ENCODE measurements at places on chromosomes 12 and 14.

DNA sequence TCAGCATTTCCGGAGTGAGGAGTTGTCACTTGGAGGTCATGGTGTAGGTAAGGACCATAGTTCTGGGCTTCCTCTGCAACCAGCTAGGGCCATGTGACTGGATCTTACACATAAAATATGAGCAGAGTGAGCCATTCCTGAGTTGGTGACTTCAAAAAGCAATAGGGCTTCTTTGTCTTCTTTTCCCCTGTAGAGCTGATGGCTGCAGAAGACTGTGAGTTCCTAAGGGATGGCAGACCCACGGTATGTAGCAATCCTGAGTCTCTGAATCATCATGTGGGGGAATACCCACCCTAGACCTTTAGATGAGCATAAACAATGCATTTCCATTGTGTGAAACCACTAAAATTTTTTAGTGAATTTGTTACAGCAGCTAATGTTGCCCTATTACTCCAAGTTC lies 151.1 kb upstream of the TBX3 start:
- DNase-seq: no peak

- no peak for DNase-seq
Measured at GRCh38 chr14:101239065-101239464, 322.2 kb upstream of the DIO3 start.

DNA sequence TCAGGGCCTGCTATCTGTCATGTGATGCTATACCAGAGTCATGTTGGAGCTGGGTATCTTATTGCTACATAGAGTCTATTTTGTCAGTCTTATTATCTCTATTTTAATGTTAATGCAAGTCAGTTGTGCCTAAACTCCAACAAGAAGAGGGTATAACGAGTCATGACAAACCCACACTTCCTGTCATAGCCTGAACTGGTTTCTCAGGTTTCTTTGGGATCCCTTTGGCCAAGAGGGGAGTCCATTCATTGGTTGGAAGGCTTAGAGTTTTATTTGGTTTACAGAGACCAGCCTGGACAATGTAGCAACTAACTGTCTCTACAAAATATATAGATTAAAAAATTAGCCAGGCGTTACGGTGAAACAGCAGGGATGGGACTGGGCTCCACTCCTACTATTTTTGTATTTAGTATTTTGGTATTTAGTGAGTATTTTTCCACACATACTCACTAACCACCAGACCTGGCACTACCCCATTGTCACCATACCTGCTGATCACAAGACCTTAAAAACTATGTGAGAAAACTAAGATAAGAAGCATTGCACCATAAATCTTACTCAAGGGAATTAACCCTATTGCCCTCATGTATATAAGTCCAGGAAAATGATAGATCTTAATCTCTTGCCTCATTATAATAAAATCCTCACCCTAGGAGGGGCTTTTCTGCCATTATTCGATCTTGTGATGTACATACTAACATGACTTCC lies 387.5 kb downstream of the IPO8 start:
- no peak for DNase-seq

DNA sequence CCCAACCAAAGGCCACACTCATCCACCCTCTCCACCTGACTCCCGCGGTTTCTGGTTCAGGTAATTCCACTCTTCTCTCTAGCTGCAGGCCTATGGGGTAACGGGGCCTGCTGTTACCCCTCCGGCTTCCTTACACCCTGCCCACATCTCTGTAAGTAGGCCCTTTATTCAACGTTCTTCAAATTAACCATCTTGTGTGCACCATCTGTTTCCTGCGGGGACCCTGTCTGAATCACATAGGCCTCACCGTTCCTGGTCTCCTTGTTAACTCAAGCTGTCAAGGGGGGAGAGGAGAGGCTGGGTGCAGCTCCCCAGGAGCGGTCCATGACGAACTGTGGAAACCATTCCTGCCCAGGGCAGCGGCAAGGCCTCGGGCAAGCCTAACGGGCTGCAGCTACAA lies 9.3 kb upstream of the DLK1 start:
- DNase-seq: no peak

GRCh38 chr12:120797677-120798642 lies 72.3 kb downstream of the ACADS start:
- no peak for DNase-seq

DNA sequence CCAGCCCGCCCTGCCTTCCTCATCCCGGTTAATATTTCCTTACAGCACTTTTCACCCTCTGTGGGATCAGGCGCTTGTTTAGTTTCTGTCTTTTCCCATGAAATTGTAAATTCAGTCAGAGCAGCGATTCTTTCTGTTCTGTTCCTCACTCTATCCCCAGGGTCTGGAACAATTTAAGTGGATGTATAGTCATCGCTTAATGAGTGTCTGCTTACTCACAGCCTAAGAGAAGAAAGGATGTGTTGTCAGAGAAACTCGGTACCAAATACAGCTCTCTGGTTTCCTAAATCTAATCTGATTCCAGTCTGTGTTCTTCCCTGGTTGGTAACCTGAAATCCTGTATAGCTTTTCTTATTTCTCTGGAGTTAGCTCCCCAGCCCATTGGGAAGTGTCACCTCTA lies 44.9 kb downstream of the FOS start:
- DNase-seq: no peak

- DNase-seq: no peak
Measured at GRCh38 chr14:93941293-93941910, 14.3 kb downstream of the FAM181A start.

DNA sequence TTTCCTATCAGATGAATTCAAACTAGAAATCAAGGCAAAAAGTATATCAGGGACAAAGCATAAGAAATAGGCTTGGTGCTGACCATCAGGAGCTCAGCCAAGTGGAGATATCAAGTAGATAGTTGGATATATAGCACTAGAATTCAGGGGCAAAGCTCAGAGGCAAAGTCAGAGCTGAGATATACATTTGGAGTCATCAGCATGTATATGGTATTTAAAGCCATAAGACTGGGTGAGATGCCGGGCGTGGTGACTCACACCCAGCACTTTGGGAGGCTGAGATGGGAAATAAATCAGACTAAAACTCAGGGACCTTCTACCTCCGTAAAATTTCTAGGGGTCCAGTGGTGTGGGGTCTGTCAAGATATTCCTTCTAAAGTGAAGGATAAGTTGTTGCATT lies 38.9 kb upstream of the LIMA1 start:
- no peak for DNase-seq

GRCh38 chr12:92363295-92364146 lies 217.9 kb upstream of the BTG1 start:
- DNase-seq: no peak

DNA sequence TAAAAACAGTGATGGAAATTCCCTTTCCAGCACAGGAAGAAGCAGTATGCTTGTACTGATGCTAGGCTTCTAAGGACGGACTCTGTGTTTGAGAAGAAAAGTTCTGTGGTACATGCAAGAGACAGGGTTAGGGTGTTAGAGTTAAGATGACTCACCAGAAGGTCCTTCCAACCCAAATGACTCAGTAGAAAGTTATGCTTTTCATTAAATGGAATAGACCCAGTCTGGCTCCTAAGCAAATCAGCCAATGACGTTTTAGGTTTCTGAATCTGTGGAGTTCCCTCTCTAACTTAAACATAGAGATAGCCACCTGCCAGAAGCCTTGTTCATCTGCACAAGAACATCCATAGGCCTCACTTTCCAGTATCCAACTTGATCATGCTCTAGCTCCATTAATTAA lies 5.7 kb downstream of the PTHLH start:
- DNase-seq: no peak

- DNase-seq: no peak
Measured at GRCh38 chr12:24135158-24135850, 185.8 kb upstream of the SOX5 start.

- no peak for DNase-seq
Measured at GRCh38 chr14:102659797-102660196, 67.3 kb downstream of the RCOR1 start.

DNA sequence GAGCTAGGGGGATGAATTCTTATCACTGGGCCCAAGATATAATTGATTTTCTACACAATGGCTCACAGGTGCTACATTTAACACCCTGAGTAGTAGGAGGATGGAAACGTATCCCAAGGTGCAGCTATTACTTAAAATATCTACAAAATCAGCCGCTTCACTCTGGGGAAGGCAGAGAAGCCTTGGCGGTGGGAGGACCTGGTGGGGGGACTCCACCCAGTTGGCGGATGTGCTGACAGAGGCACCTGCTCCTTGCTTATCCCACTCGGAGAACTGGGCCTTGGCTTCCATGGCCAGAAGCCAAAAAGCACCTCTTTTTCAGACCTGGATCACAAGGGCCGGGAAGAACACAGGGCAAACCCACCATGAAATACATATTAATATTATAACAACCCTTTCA lies 106.3 kb downstream of the OTX2 start:
- DNase-seq: no peak

GRCh38 chr12:10936506-10936905 lies 2.6 kb downstream of the TAS2R14 start:
- DNase-seq: no peak

DNA sequence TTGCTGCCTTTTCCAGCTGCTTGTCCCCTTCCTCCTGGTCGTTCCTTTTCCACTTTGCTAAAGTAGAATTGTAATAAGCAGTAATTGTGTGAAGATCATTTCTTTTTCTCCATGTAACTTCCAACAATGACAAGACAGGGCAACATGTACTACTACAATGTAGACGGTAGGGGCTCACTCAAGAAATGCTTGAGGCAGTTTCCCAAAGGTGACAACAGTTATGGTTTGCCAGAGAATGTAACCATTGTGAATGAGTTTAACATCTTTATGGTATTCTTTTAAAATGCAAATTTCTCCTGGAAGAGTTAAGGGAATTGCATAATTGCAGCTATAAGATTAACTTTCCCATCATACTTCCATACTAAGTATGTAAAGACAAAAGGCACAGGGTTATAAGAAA lies 23.8 kb upstream of the PHLDA1 start:
- no peak for DNase-seq

DNA sequence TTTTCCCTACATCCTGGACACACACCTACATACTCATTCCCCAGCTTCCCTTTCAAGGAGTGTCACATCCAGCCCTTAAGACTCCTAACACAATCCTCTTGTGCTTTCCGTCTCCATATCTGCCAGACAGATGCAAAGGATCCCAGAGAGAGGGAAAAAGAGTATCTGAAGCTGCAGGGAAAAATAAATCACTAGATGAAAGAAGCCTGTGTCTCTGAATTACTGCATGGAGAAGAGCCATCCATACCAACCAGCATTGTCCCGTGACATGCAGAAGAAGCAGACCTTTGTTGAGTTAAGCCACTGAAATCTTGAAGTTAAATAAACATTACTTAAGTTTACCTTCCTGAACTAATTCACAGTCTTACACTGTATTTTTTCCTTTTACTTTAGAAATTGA lies 54.6 kb downstream of the GTF2A1 start:
- peak; percentile 47 for DNase-seq

- DNase-seq: no peak
Measured at GRCh38 chr14:100906420-100906819, 2.9 kb upstream of the RTL1 start.

DNA sequence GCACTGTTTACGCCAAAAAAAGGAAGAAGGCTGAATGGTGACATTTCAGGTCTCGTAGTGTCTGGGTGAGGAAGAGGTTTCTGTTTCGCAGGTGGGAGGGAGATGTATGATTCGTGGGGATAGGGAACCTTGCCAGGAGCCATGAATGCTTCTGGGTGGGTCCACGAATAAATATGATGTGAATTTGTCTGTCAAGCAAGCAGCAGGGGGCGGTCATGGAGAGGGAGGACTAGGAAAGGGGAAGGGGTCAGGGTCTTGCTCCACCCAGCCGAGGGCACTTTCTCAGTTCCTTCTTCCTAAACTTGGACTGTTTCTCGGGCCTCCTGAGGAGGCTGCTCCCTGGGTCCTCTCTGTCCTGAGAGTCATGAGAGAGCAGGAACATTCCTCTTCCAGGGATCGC lies 72.5 kb downstream of the LGMN start:
- DNase-seq: no peak

DNA sequence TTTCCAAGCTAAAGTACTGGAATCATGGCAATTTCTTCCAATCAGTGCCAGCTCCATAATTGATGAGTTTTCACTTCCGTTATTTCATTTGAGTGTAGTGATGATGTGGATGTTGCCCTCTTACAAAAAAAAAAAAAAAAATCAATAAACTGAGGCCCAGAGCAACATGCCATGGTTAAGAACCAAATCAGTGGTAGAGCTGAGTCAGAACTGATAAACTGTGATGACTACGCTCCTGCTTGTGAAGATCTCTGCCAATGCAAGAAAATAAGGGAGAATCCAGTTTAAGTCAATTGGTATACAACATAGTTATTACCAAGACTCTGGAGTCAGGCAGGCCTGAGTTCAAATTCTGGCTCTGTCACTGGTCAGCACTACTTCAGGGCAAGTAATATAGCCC lies 102.7 kb downstream of the GPR135 start:
- no peak for DNase-seq

GRCh38 chr12:57280211-57281062 lies 29.4 kb upstream of the STAC3 start:
- DNase-seq: no peak

DNA sequence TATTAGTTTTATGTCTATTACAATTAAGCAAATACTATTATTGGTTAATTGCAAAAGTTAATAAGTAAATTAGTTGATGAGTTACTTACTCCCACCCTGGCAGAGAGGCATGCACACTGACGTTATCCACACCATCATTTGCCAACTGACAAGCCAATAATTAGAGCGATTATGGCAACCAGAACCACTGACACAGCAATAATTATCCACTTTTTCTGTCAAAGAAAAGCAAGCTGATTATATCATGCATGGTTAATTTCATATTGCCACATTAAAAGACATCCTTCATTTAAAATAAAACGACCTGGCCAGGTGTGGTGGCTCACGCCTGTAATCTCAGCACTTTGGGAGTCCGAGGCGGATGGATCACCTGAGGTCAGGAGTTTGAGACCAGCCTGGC lies 43.1 kb downstream of the STX2 start:
- no peak for DNase-seq

GRCh38 chr12:95492462-95492861 lies 18.5 kb downstream of the METAP2 start:
- no peak for DNase-seq

GRCh38 chr14:34872822-34873588 lies 2.2 kb downstream of the BAZ1A start:
- DNase-seq: peak; percentile 12

- DNase-seq: no peak
Measured at GRCh38 chr12:85057370-85057963, 21.3 kb downstream of the LRRIQ1 start.

GRCh38 chr12:101231636-101232035 lies 21.6 kb upstream of the SLC5A8 start:
- DNase-seq: no peak

DNA sequence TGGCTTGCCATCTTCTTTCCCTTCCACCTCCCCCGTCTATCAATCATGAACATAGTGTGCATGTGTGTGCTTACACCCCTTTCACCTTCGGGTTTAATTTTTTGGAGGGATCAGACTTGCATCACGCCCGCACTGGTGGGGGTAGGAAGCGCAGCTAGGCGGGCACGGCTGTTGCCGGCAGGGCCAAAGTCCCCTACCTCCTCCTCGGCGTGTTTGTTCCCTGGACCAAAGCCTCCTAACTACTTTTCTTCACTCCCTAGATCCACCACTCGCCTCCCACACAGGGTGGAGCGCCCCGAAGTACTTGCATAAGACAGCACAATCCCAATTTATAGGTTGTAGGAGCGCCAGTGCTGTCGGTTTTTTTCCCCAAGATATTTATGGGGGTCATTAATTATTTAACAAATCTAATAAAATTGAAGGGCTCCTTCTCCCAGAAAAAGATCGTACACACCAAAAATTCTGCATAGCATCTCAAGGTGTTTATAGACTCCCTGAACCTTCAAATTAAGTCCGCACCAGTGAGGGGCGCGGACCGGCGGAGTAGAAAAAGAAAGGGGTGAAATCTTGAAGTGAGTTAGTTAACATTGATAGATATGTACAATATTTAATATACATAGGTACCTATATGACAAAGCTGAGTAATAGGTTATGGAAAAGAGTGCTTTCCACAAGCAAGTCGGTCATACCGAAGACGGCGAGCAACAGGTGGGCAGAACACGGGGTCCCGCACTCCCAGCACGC lies 717 bp downstream of the PKP2 start:
- no peak for DNase-seq
